ENCODE measurements at places on chromosomes 16 and 17.

- no peak for DNase-seq
Measured at GRCh38 chr16:17304491-17305119, 166.2 kb downstream of the XYLT1 start.

DNA sequence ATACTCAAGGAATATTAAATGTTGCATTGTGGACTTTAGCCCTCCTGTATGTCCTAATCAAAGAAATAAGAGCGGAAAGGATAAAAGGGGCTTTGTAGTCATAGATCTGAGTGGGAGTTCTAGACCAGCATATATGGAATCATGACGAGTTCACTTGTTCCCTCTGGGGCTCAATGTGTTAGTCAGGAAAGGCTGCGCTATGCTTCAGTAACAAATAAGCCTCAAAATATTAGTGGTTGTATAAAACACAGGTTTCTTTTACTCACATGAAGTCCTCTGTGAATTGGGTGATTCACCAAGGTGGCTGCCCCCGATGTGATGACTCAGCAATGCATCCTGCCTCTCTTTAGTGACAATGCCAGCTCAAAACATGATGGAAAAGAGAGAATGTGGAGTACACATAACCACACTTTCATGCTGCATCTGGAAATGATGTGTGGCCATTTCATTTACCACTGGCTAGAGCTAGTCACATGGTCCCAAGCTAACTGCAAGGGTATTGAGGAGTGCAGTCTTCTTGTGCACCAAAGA is 63.3 kb upstream of the IRX5 start:
- DNase-seq: no peak

GRCh38 chr17:42894283-42895184 is 6.1 kb upstream of the G6PC1 start:
- DNase-seq: no peak

DNA sequence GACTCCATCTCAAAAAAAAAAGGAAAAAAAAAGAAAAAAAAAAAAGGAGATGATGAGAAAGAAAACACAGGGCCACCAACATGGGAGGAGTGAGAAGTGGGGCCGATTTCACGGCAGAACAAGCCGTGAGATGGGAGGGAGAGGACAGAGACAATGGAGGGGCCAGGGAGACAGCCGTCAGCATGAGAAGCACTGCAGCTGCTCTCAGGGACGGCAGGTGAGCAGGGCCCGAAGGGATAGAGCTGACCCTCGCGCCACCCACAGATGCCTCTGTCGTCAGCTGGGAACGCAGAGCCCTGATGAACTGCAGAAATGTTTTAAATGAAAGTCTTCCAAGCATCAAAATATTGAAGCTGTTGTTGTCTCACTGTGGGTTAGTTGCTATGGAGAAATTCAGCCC is 20.3 kb downstream of the PITPNM3 start:
- no peak for DNase-seq

GRCh38 chr17:30243002-30243401 is 7.5 kb upstream of the SLC6A4 start:
- no peak for DNase-seq

- DNase-seq: no peak
Measured at GRCh38 chr17:49564638-49565037, 11.0 kb upstream of the NXPH3 start.

- DNase-seq: no peak
Measured at GRCh38 chr17:79783891-79784290, 5.9 kb downstream of the CBX2 start.

DNA sequence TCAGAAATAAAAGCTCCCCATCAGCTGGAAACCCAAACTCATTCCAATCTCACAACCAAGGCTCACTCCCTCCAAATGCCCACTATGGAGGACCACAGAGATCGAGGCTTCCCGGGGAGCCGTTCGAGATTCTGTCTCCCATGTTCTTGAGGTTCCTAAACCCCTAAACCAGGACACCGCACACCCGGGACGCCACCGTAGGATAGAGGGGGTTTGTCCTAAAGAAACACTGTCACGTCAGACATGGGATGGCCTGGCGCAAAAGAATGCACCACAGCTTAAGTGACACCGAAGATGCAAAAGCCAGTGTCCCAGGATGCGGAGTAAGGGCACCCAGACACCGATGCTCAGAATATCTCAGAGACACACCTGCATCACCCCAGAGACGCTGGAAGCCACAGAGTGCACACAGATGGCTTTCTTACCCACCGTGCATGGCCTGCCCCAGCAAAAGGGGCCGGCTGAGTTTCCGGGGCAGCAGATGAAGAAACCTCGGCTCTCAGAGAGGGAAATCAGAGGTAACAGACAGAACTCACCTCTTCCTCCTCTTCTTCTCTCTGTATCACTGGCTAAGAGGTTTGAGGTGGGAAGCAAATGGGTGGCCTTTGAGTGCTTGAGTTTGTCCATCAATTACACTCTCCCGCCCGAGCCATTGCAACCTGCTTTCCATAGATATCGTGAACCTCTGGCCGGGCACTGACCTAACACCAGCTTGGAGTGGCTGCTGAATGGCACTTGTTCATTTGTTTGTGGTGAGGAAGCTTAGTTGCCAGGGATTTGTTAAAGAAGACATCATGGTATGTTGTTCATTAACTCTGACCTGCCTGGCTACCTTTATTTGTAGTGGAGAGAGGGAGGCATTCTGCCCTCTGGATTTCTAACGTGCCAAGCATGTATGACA is 65.1 kb upstream of the TNRC6C start:
- DNase-seq: no peak

GRCh38 chr17:77906377-77906871 is 52.1 kb upstream of the TNRC6C start:
- DNase-seq: no peak

All from stimulated activated CD8-positive, alpha-beta memory T cell treated with anti-CD3 and anti-CD28 coated beads, Interleukin-7, amount 100 ng/mL, for 48 hours (primary cell).